ENCODE measurements at places on chromosomes 3 and 15. TPM values are rescaled to one million over a fixed set of nuclear protein-coding genes. Genes with fewer than 3 reads are reported as not detected.

- DNase-seq, result no peak
Measured at GRCh38 chr3:123344175-123344906, 104.5 kb downstream of the ADCY5 start.

DNA sequence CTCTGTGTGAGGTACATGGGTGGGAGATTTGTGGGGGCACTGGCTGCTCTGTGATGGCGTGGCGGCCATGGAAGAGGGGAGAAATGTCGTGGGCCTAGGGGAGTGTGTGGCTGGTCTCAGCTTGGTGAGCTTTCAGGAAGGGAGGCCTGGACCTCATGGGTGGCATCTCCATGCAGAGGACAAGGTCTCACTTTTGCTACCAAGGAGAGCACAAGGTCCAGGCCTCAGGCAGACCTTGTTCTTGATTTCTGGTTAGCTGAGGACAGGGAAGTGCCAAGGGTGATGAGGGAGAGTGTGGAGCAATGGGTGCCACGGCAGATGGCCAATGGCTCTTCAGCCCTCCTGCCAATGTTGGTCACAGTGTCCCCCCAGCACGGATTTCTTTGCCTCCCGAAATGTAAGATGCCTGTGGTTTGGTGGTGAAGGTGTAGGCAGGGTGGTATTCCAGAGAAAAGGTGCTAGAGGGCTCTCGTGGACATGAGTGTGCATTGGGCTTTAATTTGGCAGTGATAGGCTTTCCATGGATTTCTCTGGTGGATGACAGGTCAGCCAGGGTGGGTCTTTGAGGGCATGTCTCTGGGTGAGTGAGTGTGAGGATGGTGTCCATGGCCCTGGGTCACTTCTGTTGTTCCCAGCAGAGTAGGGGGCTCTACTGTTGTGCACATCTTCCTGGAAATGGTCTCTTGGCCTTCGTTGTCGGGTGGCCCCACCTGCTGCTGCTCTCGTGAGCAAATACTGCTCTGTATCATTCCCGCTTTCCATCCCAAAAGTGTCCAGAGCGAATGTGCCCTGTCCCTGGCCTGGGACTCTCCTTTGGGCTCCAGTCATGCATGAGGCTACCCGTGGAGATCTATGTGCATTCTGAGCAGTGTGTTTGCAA is 108.0 kb downstream of the SNRPN start:
- DNase-seq, result no peak

Gene RAB6B
- total RNA-seq, result 3.7 TPM

Gene XCR1
- not detected for total RNA-seq

Gene A4GNT
- not detected for total RNA-seq

Gene TMEM40
- 31.7 TPM for total RNA-seq

Gene C3orf85
- not detected for total RNA-seq

Gene EFHB
- 0.49 TPM for total RNA-seq

Gene LMAN1L
- not detected for total RNA-seq

Data from vagina (tissue), 2 donors.